CD4-positive, alpha-beta T cell treated with Interleukin-12 subunit alpha and Interleukin-12 subunit beta, for 1 hour (primary cell): ENCODE measurements at places on chromosomes 13 and 19.
A peak's percentile ranks its signal among the peaks of the same experiment; 100 is the strongest.

DNA sequence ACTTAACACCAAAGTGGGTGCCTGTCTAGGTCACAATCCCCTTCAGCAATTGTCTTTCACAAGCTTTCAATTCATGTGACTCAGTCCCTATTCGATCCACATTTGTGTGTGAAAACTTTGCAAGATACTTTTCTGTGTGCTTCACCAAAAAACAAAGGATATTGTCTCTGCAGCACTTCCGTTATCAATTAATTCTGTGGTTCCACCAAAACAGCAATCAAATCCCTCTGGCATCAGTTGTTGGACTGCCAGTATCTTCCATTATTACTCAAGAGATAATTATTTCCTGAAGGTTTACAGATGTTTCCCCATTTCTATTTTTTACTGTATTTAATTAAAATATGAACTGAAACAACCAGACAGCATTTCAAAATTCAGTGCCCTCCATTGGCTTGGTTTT, 481.4 kb downstream of the SUCLA2 start:
- DNase-seq = no peak

DNA sequence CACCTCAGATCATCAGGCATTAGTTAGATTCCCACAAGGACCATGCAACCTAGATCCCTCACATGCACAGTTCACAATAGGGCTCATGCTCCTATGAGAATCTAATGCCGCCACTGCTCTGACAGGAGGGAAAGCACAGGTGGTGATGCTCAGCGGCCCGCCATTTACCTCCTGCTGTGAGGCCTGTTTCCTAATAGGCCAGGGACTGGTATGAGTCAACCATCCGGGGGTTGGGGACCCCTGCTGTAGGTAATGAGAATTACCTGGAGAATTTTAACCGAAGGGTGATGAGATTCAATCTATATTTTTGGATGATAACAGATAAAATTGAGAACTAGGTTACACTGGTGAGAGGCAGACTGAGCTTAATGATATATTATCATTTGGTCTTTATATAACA, 101.4 kb downstream of the LACC1 start:
- DNase-seq = no peak

GRCh38 chr19:53177986-53178385, 15.2 kb downstream of the ZNF665 start:
- DNase-seq = no peak

DNA sequence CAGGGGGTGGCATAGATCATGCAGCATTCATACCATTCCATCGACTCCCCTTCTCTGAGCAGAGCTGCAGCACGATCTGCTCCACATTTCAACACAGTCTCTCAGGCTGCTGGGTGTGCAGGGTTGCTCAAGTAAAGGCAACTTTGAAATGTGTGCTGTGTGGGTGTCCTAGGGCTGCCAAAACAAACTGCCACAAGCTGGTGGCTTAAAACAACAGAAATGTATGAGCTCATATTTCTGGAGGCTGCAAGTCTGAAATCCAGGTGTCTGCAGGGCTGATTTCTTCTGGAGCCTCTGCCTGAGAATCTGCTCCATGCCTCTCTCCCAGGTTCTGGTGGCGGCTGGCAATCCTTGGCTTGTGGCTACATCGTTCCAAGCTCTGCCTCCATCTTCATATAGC, 63.7 kb upstream of the WDFY2 start:
- DNase-seq = no peak

GRCh38 chr13:96903085-96903484, 91.2 kb downstream of the OXGR1 start:
- DNase-seq = no peak

DNA sequence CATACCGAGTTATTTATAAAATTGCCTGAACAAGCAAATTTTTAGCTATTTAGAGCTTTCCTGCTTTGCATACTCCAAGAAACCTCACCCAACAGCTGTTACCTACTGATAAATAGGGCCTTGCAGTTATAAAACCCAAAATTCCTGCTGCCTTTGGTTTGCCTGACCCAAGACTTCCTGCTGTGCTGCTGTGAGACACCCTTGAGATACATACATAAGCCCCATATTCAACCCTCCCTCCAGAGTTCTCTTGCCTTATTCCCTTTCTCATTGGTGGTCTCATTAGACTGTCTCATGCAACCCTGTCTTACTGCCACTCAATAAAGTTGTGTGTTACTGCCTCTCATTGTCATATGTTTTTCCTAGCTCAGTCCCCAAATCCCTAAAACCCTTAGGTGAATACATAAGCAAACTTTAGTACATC, 677.6 kb downstream of the UQCRFS1 start:
- no peak for DNase-seq

DNA sequence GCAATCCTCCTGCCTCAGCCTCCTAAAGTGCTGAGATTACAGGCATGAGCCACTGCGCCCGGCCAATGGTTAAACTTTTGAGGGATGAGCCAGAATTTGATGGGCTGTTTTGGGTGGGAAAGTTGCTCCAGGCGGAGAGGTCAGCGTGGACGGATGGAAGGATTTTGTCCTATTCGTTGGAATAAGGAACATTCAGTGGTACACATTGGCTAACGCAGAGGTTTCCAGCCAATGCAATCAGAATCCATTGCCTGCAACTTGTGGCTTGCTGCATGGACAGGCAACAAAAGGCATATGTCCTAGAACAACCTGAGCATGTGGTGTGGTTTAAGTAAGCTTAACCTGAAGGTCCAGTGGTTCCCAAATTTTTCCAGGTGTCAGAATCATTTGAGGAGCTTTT, 35.5 kb upstream of the C1QTNF9 start:
- DNase-seq = no peak

DNA sequence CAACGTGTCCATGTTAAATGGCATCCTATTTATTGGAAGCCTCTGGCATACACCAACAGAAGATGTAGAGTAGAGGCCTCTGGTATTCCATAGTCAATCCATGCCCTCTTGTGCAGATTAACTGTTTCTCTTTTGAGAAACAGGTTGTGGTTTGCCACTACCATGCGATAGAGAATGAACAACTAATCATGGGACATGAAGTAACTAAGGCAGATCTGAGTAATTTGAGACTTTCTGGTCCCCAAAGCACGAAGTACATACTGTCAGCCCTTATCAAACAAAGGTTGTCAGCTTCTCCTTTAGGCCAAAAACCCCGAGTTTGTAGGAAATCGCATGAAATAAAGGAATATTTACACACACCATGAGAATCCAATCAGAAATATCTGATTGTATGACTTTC, 3.6 kb downstream of the ZNF121 start:
- no peak for DNase-seq

- no peak for DNase-seq
These were observed 101.8 kb upstream of the MBNL2 start for GRCh38 chr13:97120346-97120745.

- DNase-seq = no peak
These were observed 50.7 kb downstream of the CEBPG start for GRCh38 chr19:33424181-33424580.

DNA sequence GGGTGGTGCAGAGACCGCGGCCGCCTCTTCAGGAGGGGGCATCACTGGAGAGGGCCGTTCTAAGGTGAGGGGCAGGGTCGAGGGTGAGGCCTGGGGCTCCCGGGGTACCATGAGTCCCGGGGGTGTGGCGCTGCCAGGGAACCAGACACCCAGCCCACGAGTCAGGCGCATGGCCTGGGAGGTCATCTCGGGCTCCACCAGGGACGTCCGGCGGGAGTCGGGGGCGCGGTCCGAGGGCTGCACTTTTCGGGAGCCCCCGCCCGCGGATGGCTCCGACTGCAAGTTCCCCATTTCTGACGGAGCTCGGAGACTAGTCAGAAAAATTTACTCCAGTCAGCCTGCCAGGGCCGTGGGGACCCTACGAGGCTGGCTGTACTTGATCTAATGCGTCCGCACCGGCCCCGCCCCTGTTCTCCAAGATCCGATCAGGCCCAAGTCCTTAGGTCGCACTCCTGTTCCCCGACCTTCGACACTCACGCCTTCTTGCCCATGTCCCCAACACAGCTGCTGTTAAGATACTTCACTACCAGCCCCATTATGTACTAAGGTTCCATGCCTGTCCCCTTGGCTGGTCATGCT, 774 bp downstream of the GGN start:
- no peak for DNase-seq

DNA sequence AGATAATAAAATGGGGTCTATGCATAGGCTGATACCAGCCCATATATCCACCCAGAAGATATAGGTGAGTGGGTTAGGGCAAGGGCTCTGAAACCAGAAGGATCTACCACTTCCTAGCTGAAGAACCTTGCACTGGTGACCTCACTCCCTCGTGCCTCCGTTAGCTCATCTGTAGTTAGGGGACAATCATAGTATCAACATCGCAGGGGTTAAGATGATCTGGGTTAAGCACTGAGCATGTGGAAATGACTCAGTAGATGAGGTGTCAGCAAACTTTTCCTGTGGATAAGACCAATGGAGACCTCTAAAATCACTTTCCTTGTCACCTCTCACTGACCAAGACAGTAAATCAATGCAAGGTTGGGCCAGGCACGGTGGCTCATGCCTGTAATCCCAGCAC, 30.5 kb downstream of the TNFSF14 start:
- DNase-seq = no peak

DNA sequence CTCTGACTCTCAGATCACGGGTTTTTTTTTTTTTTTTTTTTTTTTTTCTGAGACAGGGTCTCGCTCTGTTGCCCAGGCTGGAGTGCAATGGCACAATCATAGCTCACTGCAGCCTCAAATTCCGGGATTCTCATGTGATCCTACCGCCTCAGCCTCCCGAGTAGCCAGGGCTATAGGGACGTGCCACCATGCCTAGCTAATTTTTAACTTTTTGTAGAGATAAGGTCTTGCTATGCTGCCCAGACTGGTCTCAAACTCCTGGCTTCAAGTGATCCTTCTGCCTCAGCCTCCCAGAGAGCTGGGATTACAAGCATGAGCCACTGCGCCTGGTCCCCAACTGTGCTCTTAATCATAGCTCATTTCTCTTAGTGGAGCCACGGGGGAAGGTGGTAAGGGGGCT, 4.6 kb upstream of the GRAMD1A start:
- DNase-seq = no peak

DNA sequence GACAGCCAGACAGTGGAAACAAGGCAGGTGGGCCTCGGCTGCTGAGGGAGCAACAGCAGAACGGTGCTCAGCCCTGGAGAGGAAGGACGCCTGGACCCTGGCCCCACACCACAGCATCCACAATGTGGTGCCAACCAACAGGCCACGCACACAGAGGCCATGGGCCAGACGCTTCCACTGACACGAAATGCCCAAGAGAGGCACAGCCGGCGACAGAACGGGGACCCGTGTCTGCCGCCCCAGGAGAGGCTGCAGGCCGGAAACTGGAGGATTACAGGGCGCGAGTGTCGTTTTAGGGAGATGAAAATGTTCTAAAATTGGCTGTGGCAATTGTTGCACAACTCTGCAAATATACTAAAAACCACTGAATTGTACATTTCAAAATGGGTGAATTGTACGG, 69.7 kb downstream of the RASA3 start:
- no peak for DNase-seq

DNA sequence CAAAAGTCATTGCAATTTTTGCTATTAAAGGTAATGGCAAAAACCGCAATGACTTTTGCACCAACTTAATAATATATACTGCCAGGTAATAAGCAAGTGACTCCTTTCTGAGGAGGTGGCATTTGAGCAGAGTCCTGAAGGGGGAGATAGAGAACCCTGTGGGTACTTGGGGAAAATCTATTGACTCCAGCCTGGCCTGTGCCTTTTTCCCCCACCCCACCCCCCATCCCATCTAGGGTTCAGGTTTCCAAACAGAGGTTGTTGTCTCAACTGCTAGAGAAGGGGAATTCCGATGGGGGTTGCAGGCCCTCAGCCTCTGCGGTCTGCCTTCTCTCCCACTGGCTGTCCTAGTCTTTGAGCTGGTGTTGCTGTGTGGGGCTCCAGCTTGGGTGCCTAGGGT, 11.5 kb downstream of the S1PR2 start:
- DNase-seq = peak; percentile 66

DNA sequence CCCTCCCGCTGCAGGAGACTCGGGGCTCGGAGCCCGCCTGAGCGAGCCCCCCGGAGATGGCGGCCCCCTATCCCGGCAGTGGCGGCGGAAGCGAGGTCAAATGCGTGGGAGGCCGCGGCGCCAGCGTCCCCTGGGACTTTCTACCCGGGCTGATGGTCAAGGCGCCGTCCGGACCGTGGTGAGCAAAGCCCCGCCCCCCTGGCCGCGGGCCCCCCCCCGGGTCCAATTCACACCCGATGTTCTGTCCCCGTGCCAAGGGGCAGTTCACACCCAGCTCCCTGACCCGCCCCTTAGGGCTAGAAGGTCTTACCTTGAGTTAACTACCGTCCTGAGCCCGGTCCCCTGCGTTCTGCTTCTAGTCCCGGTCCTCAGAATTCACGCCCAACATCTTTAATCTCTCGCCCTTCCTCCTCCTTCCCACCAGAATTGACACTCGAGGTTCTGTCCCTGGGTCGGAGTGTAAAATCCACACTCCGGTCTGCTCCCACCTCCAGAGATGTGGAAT, 1.4 kb downstream of the NPAS1 start:
- DNase-seq = no peak

- DNase-seq = no peak
These were observed 28.7 kb upstream of the FRY start for GRCh38 chr13:32002873-32003272.

GRCh38 chr19:49503582-49503962, 7.3 kb downstream of the RPS11 start:
- no peak for DNase-seq

DNA sequence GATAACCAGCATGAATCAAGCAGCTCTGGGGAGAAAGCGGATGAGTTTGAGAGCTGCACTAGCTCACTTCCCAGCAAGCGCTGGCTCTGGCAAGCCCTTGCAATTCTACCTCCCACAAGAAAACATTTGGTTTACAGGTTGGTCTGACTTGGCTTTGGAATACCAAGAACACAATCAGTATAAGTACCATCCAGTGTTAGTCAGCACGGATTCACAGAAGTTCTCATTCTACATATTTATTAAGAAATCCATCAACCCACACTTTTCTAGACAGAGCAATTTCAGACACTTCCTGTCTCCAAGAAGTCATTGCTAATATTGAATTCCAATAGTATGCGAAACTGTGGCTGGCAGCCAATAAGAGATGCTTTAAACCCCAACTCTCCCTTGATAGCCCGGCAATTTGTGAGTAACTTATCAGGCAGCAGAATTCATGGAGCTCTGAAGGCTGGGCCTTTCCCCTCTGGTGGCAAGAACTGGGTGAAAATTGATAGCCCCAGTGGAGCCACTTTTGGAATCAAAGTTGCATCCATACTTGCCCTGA, 59.4 kb upstream of the WASF3 start:
- DNase-seq = no peak

- DNase-seq = peak; percentile 49
These were observed 518 bp downstream of the NUDT19 start for GRCh38 chr19:32691952-32692726.

- no peak for DNase-seq
These were observed 423 bp downstream of the KLK8 start for GRCh38 chr19:51000981-51001380.

- no peak for DNase-seq
These were observed 4.3 kb downstream of the NFKBID start for GRCh38 chr19:35895911-35896642.
